ENCODE measurements at places on chromosomes 2 and 18. TPM values are rescaled to one million over a fixed set of nuclear protein-coding genes. Genes with fewer than 3 reads are reported as not detected.
A peak's percentile ranks its signal among the peaks of the same experiment; 100 is the strongest.

GRCh38 chr2:2743164-2743571 is 412.1 kb upstream of the MYT1L start:
- ATAC-seq, result peak; percentile 86

The VRK2 gene
- total RNA-seq, result 28.8 TPM

DNA sequence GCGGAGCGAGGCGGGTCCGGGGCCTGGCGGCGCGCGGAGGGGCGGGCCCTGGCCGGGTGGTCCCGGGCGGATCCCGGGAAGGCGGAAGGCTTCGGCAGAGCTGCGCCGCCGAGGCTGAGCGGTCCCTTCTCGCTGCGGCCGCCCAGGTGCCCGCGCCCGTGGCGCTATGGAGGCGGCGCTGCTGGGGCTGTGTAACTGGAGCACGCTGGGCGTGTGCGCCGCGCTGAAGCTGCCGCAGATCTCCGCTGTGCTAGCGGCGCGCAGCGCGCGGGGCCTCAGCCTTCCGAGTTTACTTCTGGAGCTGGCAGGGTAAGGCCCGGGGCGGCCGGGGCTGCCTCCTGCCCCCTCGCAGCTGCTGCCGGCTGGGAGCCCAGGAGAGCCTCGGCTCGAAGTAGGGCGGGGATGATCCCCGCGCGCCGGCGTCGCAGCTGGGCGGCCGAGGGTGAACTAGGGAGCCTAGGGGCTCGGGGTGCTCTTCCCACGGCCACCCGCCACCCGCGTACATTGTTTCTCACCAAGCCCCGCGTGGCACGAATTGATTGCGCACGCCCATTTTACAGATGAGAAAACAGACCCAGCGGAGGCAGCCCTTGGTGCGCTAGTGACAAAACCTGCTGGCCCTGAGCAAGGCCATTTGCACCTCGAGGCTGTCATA is at the start of gene SLC66A3:
Gene SLC66A3, plus strand, starts transcription at position 87 of the 655 bp plus-strand sequence. Its CDS starts 80 bp downstream, at position 167.
- peak; percentile 90 for ATAC-seq

GRCh38 chr2:69387770-69388481 is 899 bp upstream of the GFPT1 start:
- ATAC-seq, result no peak

- ATAC-seq, result no peak
Observed at GRCh38 chr2:55839182-55839819, 84.3 kb downstream of the EFEMP1 start.

- ATAC-seq, result no peak
Observed at GRCh38 chr2:38600242-38600891, 2.4 kb downstream of the HNRNPLL start.

DNA sequence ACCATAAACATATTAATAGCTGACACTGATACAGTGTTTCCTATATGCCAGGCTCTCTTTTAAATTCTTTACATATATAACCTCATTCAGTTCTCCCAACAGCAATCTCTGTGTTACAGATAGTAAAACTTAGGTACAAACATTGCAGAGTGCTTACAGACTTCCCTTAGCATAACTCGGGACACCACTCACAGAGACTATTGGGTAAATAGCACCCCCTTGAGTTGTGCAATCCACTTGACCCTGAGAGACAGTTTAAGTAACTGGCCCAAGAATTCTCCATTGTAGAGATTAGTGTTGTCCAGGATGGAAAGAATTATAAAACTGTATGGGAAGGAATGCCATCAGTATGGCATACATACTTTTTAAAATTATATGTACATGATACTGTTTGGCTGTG is 110.1 kb downstream of the POLE4 start:
- no peak for ATAC-seq

- ATAC-seq, result no peak
Observed at GRCh38 chr2:195734395-195734794, 77.4 kb downstream of the SLC39A10 start.

GRCh38 chr2:121804340-121804739 is 48.9 kb downstream of the TSN start:
- ATAC-seq, result no peak

- no peak for ATAC-seq
Observed at GRCh38 chr2:28633204-28633603, 118.4 kb upstream of the PPP1CB start.

The VAMP8 gene
- total RNA-seq, result 30.5 TPM
